Aorta (tissue), 5 donors: ENCODE measurements at places on chromosomes 3 and 15. TPM values are rescaled to one million over a fixed set of nuclear protein-coding genes. Genes with fewer than 3 reads are reported as not detected.
A peak's percentile ranks its signal among the peaks of the same experiment; 100 is the strongest.

DNA sequence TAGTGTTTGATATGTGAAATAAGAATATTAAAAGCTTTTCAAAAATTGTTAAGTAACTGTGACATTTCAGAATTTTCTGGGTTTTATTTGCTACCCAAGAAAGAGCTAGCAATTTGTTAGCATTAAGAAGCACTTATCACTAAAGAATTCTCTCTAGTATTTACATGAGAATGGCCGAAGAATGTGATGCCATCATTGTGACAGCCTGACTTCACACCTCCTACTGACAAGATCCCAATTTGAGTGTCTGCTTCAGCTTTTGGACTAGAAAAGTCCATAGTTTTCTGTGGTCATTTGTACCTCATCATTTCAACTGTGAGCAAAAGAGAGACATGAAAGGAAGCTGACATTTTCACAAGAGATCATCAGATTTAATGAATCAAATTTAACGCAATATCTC is 548.1 kb upstream of the AGTR1 start:
- DNase-seq = no peak

DNA sequence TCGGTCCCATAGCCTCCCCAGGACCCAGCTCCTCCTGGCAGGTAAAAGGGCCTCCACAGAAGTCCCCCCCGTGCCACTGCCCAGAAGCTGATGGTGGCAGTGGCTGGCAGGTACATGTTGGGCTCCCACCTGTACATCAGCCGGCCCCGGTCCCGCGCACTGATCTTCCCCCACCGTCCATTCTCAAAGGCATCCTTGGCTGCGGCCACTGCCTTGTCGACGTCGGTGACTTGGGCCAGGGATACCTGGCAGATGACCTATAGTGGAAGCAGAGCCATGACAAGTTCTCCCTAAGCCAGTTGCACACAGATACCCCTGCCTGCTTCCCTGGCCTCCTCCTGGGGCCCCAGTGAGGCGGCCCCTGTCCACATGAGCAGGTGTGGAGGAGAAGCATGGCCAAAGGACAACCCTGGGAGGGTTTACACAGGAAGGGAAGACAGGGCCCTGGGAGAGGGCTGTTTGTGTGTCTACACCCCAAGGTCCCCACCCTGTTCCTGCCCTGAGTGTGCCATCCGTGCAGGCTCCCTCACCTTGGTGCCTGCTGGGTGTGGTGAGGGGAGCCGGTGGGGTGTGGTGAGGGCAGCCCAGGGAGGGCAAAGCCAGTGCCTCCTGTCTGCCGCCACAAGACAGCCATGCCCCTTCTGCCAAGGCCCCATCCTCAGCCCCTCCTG is 44.8 kb downstream of the ALDH1L1 start:
- DNase-seq = peak; percentile 67

GRCh38 chr3:177552051-177552450 is 354.8 kb upstream of the TBL1XR1 start:
- DNase-seq = no peak

DNA sequence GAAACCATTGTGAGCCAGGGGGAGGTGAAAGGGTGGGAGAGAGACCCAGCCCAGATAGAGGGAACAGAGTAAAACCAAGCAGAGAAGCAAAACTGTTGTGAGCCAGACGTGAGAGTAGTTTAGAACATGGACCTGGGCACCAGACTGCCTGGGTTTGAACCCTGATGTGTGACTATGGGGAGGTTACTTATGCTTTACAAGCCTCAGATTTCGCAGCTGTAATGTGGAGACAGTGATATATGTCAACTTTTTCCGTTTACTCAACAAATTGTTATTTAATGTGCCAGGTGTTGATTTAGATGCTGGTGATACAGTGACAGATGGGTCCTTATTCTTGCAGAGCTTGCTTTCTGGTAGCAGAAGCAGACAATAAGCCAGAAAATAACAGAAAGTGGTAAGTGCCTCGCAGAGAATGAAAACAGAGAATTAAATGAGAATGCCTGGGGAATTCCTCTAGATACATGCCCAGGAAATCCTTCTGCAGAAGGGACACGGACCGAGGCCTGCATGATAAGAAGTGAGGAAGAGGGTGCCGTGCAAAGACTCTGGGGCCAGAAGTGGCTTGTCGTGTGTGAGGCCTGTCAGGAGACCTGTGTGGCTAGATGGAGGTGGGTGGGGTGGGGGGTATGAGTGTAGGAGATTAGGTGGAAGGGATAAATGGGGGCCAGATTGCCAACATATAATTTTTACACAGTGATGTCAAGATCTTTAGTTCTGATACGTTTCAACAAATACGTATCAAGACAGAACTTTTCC is 15.0 kb downstream of the KAT2B start:
- no peak for DNase-seq

DNA sequence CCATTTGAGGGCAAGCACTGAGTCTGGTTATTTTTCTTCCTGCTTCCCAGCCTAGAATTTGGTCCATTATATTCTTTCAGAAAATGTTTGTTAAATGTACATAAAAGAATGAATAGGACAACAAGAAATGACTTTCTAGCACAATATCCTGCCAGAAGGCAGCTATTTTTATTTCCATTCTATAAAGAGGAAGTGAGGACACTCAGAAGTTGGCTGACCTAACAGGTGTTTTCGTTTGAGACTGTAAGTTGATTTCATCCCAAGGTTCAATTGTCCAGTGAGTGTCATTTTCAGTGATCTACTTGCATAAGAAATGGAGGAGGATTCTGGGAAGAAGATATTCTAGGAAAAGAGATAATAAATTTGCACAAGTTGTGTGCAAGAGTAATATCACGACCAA is 191.9 kb upstream of the POU1F1 start:
- no peak for DNase-seq

- no peak for DNase-seq
These were observed 10.6 kb downstream of the FAM107A start for GRCh38 chr3:58566398-58567250.

The NR1I2 gene
- total RNA-seq = not detected

DNA sequence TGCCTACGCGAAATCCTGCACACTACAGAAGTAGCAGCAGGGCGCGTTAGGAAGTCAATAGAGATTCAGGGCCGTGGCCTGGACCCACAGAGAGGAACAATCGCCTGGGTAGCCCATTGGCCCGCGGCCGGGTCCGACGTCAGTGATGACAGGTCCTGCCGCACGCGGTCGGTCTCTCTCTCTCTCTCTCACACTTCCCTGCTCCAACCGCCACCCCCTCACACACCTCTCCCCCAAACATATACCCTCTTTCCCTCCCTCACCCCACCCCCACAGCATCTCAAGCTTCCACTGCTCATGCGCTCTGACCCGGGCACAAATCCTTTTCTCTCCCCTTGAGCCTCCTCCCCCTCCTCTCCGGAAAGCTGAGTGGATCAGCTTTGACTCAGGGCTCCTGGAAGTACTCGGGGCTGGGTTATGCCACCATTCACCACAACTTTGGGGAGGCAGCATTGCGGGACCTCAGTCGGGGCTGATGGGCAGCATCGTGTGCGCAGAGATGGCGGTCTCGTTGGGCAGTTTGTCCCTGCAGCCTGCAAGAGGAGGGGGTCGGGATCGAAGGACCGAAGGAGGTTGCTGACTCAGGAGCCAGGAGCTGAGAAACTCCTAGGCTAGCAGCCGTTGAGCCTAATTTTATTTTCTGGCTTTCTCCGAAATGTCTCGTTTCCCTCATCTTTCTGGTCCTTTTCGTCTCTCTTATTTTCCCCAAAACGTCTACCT is 9.0 kb downstream of the ZIC4 start:
- DNase-seq = no peak

The TP63 gene
- 0.42 TPM for total RNA-seq

- DNase-seq = no peak
These were observed 13.6 kb upstream of the CNBP start for GRCh38 chr3:129197321-129197720.

The OSTN gene
- 2.0 TPM for total RNA-seq
